ENCODE measurements at places on chromosomes 1 and 21.

GRCh38 chr21:38170283-38170682, 86.5 kb upstream of the KCNJ15 start:
- DNase-seq, result no peak

DNA sequence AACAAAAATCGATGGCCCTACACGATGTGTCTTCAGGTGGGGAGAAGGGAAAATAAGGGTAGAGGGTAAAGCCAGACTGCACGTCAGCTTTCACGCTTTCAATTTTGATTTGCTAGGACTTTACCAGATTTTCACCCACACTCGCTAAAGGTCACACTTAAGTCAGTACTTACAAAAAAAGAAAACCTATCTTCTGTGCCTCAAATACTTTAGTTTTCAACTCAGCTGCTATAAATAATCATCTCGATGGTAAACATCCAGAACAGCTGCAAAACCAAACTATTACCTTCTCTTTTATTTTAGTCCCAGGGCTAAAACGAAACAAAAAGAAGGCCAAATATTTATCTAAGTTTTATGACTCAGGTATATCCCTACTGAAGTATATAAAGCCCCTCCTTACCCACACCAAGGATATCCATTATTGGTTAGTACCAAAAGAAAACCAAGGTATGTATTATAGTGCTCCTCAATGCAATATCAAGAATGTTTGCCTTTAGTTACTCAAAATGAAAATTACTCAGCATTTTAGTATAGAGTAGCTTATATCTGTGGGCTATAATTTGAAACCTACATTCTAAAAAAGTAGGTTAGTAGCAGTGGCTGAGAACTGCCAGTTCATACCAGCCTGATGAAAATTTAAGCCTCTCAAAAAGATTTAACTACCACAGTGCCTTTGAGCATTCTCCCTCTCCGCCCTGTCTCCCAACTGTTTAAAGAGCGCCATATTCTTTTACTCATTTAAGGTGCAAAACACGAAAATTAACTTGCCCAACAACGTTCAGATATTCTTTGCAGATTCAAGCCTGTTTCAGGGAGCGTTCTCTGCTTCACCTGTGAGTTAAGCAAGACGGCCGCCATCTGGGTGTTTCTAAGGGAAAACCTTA, 1.5 kb downstream of the CSDE1 start:
- DNase-seq, result no peak

- DNase-seq, result no peak
Observed at GRCh38 chr1:119353836-119354235, 14.7 kb upstream of the HAO2 start.

- DNase-seq, result no peak
Observed at GRCh38 chr1:235022341-235022980, 106.2 kb downstream of the TOMM20 start.

GRCh38 chr21:39644062-39644560, 31.4 kb downstream of the B3GALT5 start:
- no peak for DNase-seq

DNA sequence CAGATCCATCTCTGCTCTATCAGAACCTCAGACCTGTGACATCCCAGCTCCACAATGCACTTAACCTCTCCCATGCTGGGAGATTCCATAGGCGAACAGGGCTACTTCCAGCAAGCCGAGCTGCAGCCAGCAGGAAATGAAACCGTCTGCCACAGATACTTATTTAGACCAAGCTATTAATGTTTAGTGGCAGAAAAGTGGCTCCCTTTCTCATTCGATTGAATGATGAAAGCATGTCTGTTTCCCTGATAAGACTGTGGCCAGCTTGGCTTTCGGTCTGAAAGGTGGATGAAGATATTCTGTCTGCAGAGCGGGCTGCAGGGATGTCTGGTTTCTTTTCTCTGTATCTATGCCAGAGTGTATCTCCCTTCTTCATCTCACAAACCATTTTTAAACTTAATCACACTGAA, 146.4 kb downstream of the GREM2 start:
- no peak for DNase-seq

DNA sequence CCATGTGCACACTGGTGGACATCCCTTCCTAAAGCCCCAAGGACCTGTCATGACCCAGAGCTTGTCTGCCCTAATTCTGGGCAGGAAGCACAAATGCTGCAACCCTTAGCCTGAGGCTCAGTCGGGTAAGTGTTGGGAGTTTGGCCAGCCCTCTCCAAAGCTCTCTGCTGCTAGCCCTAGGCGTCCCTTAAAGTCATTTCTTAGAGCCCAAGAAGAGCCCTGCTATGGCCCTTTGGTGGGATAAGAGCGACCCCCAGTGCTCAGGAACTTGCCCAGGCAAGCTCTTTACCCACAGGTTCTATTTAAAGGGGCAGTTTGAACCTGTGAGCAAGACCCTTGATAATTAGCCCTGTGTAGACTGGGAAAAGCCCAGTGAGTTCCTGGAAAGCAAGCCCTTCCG, 356.8 kb downstream of the RRAGC start:
- DNase-seq, result no peak

DNA sequence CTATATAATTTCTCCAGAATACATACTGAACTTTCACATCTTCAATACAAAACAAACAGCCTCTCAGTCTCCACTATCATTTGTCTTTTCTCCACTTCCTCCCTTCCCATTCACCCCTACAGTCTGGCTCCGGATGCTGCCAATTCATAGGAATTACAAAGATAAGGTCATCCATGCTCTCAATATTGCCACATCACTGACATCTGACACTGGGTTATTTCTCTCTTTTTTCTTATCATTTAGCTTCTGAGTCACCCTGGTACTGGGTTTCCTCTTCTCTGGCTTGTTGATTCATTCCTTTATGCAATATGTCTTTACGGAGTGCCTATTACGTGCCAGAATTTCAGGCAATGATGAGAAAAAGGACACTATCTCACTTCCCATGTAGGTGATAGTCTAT, 3.1 kb upstream of the SH3BP5L start:
- DNase-seq, result no peak

- no peak for DNase-seq
Observed at GRCh38 chr1:5742801-5743200, 249.4 kb downstream of the NPHP4 start.

GRCh38 chr1:45924736-45925135, 121.3 kb downstream of the MAST2 start:
- peak; percentile 12 for DNase-seq

GRCh38 chr1:88731475-88732269, 47.6 kb downstream of the PKN2 start:
- DNase-seq, result no peak

- no peak for DNase-seq
Observed at GRCh38 chr1:232414100-232414499, 215.8 kb downstream of the SIPA1L2 start.

DNA sequence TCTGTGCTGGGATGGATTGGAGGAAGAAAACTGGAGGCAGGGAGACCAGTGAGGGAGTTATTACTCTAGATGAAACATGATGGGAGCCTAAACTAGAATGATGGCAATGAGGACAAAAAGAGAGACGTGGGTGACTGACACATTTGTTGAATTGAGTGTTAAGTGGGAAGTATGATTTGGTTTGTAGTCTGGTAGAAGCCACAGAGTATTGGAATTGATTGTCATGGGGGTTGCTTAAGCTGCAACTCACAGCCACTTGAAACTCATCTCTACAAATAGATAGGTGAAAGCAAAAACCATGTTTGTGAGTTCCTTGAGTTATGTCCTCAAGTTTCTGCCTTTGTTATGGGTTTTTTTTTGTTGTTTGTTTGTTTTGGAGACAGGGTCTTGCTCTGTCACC, 28.4 kb downstream of the FABP3 start:
- no peak for DNase-seq

DNA sequence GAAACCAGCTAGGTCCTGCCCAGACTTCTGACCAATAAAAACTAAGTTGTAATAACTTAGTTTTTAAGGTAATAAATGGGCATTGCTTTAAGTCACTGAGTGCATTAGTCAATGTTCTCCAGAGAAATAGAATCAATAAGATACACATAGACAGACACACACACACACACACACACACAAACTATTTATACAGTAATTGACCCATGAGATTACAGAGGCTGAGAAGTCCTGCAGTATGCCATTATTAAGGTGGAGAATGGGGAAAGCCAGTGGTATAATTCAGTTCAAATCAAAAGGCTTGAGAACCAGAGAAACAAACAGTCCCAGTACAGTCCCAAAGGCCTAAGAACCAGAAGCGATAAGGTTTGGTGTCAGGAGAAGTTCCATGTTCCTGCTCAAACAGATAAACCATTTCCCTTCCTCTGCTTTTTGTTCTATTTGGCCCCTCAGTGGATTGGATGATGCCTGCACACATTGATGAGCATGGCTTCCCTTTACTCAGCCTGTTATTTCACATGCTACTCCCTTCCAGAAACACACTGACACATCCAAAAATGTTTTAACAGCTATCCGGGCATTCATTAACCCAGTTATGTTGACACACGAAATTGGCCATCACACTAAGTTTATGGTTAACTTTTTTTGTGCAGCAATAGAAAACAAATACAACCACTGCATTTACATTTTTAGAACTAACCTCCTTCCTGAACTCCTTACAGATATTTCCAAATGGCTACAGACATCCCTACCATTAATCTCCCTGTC, 828.2 kb upstream of the NCAM2 start:
- DNase-seq, result no peak

GRCh38 chr1:10181154-10181553, 29.2 kb upstream of the KIF1B start:
- DNase-seq, result no peak

DNA sequence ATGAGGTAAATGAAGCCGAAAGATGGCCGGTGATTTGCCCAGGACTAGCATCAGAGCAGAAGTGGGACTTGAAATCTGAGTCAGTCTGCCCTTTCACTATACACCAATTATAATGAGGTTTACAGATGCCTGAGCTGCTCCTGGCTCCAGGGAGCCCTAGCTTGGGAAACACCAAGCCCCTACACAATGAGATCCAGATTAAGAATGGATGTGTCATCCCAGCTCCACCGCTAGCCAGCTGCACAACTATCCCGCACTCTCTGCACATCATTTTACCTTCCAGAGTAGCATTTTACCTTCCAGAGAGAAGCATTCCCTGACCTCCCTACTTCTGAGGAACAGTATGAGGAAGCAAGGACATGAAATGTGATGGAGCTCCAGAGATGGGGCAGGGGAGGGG, 27.0 kb downstream of the SERTAD4 start:
- no peak for DNase-seq

DNA sequence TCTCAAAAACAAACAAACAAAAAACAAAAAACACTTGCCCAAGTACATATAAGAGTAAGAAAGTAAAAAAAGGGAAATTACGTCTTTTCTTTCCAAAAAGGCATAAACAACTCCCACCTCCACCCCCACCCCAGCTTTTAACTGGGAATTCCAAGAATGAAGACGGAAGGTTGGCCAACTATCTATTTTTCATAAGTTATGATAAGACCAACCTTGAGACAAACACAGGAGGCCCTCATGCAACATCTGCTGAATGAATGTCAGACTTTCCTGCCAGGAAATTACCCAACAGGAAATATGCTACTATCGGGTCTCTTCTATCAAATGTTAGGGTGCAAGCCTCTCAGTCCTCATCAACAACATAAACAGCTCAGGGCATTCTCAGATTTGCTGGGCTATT, 1.9 kb downstream of the BSDC1 start:
- DNase-seq, result no peak

- no peak for DNase-seq
Observed at GRCh38 chr1:178743801-178744200, 18.8 kb downstream of the RALGPS2 start.

DNA sequence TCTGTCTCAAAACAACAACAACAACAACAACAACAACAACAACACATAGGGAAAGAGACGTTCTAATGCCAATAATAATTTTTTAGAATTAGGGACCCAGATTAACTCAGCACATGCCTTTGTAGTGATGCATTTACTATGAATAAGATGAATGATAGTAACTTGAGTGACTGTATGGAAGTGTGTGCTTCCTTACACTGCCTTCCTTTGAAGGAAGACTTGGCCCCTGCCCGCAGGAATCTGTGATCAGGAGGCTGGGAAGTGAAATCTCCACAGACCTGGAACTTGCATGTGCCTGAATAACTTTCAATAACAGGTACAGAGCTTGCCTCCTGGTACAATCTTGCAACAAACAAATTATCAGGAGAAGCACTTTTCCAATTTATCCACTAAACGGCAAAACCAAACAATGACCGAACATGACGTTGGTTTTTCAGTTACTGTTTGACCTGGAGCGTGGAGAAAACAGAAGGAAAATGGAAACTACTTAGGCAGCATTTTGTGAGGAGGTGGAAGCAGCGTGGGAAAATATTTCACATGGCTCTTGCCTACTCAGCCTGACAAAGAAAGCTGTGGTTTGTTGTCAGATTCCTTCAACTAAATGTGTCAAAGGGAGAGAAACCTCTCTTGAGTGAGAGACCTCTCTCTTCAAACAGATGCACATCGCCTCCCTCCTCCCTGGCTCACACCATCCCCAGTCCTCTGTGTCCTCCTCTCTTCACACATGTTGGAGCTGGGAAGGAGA, 10.1 kb upstream of the ABCA4 start:
- DNase-seq, result no peak

DNA sequence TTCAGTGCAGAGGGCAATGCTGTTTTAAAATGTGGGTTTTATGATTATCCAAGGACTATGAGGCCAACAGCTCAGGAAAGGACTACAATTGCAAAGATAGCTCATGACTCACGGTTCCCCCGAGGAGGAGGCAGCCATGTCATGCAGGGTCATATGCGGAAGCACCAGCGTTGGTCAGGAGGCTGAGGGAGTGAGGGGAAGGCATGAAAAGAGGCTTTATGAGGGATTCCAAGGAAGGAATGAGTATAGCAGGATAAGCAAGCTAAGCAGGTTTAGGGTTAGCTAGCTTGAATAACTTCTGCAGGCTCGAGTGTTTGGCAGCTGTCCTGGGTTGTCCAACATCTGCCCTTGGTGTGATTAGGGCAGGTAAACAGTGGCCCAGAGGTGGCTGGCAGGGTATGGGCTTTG, 495.1 kb downstream of the SETD4 start:
- DNase-seq, result peak; percentile 69

DNA sequence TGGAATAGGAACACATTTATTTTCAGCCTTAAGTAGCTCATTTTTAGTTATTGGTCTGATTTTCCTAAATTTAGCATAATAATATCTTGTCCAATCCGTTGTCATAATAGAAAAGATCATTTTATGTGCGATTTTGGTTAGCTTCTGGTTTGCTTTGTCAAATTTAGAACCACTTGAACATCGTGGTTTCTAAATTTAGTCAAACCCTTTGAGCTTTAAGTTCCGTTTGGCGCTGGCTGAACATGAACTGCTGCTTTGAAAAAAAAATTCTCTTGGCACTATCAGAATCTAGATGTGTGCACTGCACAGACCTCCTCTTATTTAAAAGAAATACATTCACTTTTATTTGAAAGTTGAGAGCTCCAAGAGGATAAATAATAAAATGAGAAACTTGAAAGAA, 370.6 kb downstream of the PTPRC start:
- DNase-seq, result no peak

- no peak for DNase-seq
Observed at GRCh38 chr1:181317261-181317930, 165.9 kb upstream of the CACNA1E start.

GRCh38 chr1:56060906-56061305, 518.5 kb downstream of the PLPP3 start:
- DNase-seq, result no peak

GRCh38 chr1:14668538-14668937, 70.1 kb downstream of the KAZN start:
- DNase-seq, result no peak

GRCh38 chr1:117780687-117781475, 148.5 kb downstream of the GDAP2 start:
- DNase-seq, result no peak

- DNase-seq, result no peak
Observed at GRCh38 chr1:206907304-206907991, 10.2 kb downstream of the IL24 start.

GRCh38 chr1:6178751-6179563, 1.2 kb downstream of the CHD5 start:
- DNase-seq, result no peak

Measured in epithelial cell of prostate (primary cell).